ENCODE measurements at places on chromosomes 7 and 10.

DNA sequence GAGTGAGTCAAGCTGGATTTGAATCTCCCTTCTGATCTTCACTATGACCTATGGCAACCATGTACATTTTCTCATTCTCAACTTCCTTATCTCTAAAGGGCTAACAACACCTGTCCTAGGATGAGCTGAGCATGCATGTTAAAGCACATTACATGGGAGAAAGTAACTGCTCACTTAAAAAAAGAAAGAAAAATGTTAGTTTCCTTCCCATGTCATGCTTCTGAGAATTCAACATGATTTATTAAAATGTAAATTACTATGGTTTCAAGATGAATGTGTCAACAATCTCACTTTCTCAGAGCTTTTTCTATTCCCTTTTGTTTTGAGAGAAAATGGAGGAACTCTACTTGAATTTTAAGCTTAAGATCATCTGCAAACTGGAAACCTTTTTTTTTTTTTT, 295.3 kb downstream of the SKIDA1 start:
- H3K27me3 ChIP-seq: no peaks in the 10 kb centered on the region
- no peak overlapping the region for H3K27ac ChIP-seq
- no peak for DNase-seq
- no peaks in the 10 kb centered on the region for H3K36me3 ChIP-seq

- H3K27me3 ChIP-seq: no peaks in the 10 kb centered on the region
- no peak for DNase-seq
- H3K27ac ChIP-seq: no peak overlapping the region
These were observed 41.8 kb downstream of the LCOR start for GRCh38 chr10:96873756-96874467.

DNA sequence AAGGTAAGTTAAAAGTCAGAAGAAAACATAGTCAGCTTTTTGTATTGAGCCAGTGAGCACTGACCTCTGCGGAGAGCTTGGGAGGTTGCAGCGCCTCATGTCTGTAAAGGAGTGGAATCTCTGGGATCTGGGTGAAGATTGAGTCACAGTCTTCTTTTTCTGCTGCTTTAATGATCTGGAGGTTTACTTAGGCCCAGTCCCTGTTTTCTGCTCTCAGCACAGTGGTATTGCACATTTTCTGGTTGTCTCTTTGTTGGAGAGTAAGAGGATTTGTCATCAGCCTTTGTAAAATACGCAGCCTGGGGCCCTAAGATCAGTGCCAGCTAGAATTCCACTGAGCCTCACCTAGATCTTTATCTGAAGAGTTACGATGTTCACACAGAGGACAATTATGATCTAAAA, 58.3 kb upstream of the GJD4 start:
- no peaks in the 10 kb centered on the region for H3K36me3 ChIP-seq
- DNase-seq: no peak
- no peak overlapping the region for H3K27ac ChIP-seq
- no peak overlapping the region for H3K4me3 ChIP-seq

GRCh38 chr10:63206576-63206975, 73.4 kb downstream of the NRBF2 start:
- no peaks in the 10 kb centered on the region for H3K27me3 ChIP-seq
- H3K4me1 ChIP-seq: peaks cover 74% of the 10 kb centered on the region
- no peak for DNase-seq
- peaks cover 10% of the 10 kb centered on the region for H3K36me3 ChIP-seq
- peak overlapping the region; percentile 64 for H3K27ac ChIP-seq

- H3K27ac ChIP-seq: no peak overlapping the region
- no peaks in the 10 kb centered on the region for H3K36me3 ChIP-seq
- H3K4me3 ChIP-seq: no peak overlapping the region
- H3K4me1 ChIP-seq: no peaks in the 10 kb centered on the region
These were observed 3.1 kb upstream of the HOXA10 start for GRCh38 chr7:27176962-27177794.

GRCh38 chr7:98287486-98287959, 6.0 kb downstream of the BRI3 start:
- DNase-seq: no peak
- H3K36me3 ChIP-seq: peaks cover 13% of the 10 kb centered on the region
- H3K27ac ChIP-seq: peak overlapping the region; percentile 99
- no peaks in the 10 kb centered on the region for H3K27me3 ChIP-seq

- no peak for DNase-seq
- no peak overlapping the region for H3K27ac ChIP-seq
- H3K4me3 ChIP-seq: no peak overlapping the region
- no peaks in the 10 kb centered on the region for H3K36me3 ChIP-seq
- no peaks in the 10 kb centered on the region for H3K4me1 ChIP-seq
- H3K27me3 ChIP-seq: no peaks in the 10 kb centered on the region
These were observed 28.6 kb upstream of the LANCL2 start for GRCh38 chr7:55336540-55336939.

GRCh38 chr10:119801998-119802538, 70.6 kb downstream of the MCMBP start:
- H3K27me3 ChIP-seq: no peaks in the 10 kb centered on the region
- peaks cover 21% of the 10 kb centered on the region for H3K36me3 ChIP-seq
- H3K4me1 ChIP-seq: no peaks in the 10 kb centered on the region
- no peak for DNase-seq
- no peak overlapping the region for H3K27ac ChIP-seq

GRCh38 chr7:51060536-51060935, 256.1 kb downstream of the COBL start:
- DNase-seq: peak; percentile 16
- no peaks in the 10 kb centered on the region for H3K36me3 ChIP-seq
- H3K4me1 ChIP-seq: no peaks in the 10 kb centered on the region
- H3K27me3 ChIP-seq: no peaks in the 10 kb centered on the region

DNA sequence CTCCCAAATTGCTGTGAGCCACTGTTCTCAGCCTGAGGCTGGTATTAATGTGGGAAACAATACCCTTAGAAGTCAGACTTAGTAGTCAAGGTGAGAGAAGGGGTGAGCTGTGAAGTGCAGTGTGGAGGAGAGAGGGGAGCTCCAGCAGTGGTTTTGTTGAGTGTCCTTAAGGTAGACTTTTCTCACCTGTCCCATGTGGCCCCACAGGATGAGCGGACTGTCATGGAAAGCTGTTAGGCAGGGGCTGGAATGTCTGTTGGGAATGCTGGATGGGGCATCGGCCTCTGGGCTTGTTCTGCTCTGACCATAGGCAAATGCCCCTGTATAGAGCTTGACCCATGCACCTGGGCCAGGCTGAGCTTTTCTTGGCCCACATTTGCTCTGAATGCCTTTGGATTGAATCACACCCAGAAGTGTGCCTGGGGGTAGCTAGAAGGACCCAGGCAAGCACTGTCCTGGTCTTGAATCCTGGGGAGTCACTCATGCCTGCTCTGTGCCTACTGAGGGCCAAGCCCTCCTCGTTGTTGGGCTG, 36.3 kb upstream of the SH2D4B start:
- no peaks in the 10 kb centered on the region for H3K36me3 ChIP-seq
- peaks cover 95% of the 10 kb centered on the region for H3K4me1 ChIP-seq
- no peak overlapping the region for H3K27ac ChIP-seq
- DNase-seq: no peak
- no peak overlapping the region for H3K4me3 ChIP-seq

GRCh38 chr10:57849691-57850357, 417.9 kb downstream of the IPMK start:
- H3K36me3 ChIP-seq: no peaks in the 10 kb centered on the region
- no peaks in the 10 kb centered on the region for H3K27me3 ChIP-seq
- no peak overlapping the region for H3K4me3 ChIP-seq
- no peak overlapping the region for H3K27ac ChIP-seq
- H3K4me1 ChIP-seq: no peaks in the 10 kb centered on the region

DNA sequence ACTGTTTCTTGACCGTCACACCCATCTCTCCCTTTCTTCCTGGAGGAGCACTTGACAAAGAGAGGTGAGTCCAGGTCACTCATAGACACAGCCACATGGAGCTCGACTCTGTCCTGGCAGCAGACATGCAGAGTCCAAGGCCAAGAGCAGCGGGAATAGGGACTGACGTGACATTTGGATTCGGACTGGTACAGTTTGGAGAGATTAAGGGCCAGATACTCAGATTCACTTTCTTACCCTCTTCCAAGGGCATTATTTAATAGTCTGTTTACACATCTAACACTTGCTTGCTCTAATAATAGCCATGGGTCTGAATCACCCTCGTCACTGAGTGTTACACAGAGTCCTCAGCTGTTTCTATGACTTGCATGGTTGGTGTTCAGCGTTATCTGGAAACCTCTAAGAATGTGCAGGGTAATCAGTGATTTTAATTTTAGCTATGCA, 39.2 kb upstream of the OTUD1 start:
- H3K4me1 ChIP-seq: no peaks in the 10 kb centered on the region
- DNase-seq: no peak
- H3K27ac ChIP-seq: peak overlapping the region; percentile 85
- H3K27me3 ChIP-seq: no peaks in the 10 kb centered on the region

DNA sequence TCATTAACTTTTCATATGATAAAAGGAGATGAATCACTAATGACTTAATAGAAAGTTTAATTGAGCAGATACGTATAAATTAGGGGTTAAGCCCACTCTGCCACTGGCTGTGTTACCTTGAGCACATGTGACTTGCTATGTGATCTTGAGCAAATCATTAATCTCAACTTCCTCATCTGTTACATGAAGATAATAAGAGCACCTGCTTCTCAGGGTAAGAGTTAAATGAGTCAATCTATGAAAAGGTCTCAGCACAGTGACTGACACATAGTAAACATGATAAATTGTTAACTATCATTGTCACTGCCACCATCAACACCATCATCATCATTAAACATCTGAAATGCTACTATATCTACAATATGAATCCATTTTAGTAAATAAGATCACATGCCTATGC, 110.8 kb downstream of the TPK1 start:
- H3K36me3 ChIP-seq: no peaks in the 10 kb centered on the region
- H3K27me3 ChIP-seq: no peaks in the 10 kb centered on the region
- DNase-seq: no peak
- no peaks in the 10 kb centered on the region for H3K4me1 ChIP-seq
- no peak overlapping the region for H3K27ac ChIP-seq

GRCh38 chr10:25392132-25392531, 217.3 kb downstream of the GPR158 start:
- no peak overlapping the region for H3K4me3 ChIP-seq
- no peaks in the 10 kb centered on the region for H3K27me3 ChIP-seq
- H3K4me1 ChIP-seq: no peaks in the 10 kb centered on the region
- no peak overlapping the region for H3K27ac ChIP-seq

- no peaks in the 10 kb centered on the region for H3K27me3 ChIP-seq
- no peak overlapping the region for H3K27ac ChIP-seq
- no peaks in the 10 kb centered on the region for H3K4me1 ChIP-seq
- no peaks in the 10 kb centered on the region for H3K36me3 ChIP-seq
These were observed 95.8 kb upstream of the CREB5 start for GRCh38 chr7:28316489-28316888.

GRCh38 chr7:110253093-110253492, 837.8 kb upstream of the LRRN3 start:
- H3K27me3 ChIP-seq: no peaks in the 10 kb centered on the region
- no peak overlapping the region for H3K4me3 ChIP-seq
- H3K4me1 ChIP-seq: no peaks in the 10 kb centered on the region
- H3K27ac ChIP-seq: no peak overlapping the region
- H3K36me3 ChIP-seq: no peaks in the 10 kb centered on the region

GRCh38 chr10:45064998-45065397, 64.3 kb downstream of the ZNF22 start:
- no peaks in the 10 kb centered on the region for H3K27me3 ChIP-seq
- no peak for DNase-seq
- H3K36me3 ChIP-seq: no peaks in the 10 kb centered on the region
- H3K27ac ChIP-seq: no peak overlapping the region
- H3K4me3 ChIP-seq: no peak overlapping the region

GRCh38 chr10:6153845-6154244, 48.9 kb upstream of the PFKFB3 start:
- peaks cover 11% of the 10 kb centered on the region for H3K4me1 ChIP-seq
- no peak overlapping the region for H3K4me3 ChIP-seq
- DNase-seq: no peak
- H3K27me3 ChIP-seq: no peaks in the 10 kb centered on the region

DNA sequence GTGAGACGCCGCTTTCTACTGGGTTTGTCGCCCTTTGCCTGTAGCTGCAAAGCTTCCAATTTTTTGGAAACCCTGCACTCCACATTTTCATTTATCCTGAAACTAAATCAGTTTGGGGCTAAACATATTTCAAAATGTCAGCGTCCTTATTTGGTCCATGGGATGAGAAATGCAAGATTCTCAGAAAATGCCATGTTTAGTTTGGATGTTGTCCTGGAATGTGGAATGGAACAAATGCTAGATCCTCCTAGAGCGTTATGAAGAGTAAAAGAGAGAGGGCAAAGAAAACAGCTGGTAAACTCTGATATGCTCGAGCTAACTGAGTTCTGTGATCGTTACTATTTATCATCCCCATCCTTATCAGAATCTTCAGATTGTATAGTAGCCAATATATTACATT, 236.9 kb downstream of the KLF6 start:
- no peaks in the 10 kb centered on the region for H3K4me1 ChIP-seq
- no peaks in the 10 kb centered on the region for H3K27me3 ChIP-seq
- no peak for DNase-seq
- H3K36me3 ChIP-seq: no peaks in the 10 kb centered on the region

Measured in right atrium auricular region (tissue), 2 donors.